Glomerular endothelial cell (primary cell): ENCODE measurements at places on chromosomes 12 and 14.

- no peak for DNase-seq
Observed at GRCh38 chr14:34770901-34771300, 56.5 kb upstream of the CFL2 start.

DNA sequence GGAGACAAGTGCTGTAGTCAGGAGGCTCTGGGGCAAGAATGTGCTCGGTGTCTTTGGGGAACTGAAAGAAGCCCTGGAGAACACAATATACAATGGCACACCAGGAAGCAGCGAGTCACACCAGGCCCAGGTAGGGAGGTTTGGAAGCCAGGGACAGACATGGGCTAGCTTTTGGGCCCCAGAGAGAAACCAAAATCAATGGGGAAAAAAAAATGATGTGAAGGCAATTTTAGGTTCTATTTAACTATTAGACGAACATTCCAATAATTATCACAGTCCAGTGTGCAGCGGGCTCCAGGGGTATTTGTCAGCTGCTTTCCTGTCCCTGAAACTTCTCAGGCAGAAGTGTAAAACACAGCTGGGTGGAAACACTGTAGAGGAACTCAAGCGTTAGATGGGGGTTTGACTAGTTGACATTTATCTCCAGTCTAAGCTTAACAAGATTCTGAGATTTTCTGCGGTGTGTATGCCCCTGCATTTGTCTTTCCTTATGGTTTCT, 21.8 kb upstream of the EGLN3 start:
- DNase-seq, result no peak

- no peak for DNase-seq
Observed at GRCh38 chr14:75249251-75249957, 29.2 kb upstream of the FOS start.

DNA sequence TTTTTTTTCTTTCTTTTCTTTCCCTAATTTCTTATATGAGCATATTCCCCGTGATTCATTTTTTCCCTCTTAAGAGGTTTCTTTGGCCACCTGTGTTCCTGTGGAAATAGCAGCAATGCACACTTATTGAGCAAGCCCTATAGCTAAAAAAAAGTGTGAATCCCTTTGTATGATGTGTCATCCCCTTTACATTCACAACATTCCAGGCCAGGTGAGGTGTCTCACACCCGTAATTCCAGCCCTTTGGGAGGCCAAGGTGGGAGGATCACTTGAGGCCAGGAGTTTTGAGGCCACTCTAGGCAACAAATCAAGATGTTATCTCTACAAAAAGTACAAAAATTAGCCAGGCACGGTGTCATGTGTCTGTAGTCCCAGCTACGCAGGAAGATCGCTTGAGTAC, 700.4 kb upstream of the TBX3 start:
- DNase-seq, result no peak

DNA sequence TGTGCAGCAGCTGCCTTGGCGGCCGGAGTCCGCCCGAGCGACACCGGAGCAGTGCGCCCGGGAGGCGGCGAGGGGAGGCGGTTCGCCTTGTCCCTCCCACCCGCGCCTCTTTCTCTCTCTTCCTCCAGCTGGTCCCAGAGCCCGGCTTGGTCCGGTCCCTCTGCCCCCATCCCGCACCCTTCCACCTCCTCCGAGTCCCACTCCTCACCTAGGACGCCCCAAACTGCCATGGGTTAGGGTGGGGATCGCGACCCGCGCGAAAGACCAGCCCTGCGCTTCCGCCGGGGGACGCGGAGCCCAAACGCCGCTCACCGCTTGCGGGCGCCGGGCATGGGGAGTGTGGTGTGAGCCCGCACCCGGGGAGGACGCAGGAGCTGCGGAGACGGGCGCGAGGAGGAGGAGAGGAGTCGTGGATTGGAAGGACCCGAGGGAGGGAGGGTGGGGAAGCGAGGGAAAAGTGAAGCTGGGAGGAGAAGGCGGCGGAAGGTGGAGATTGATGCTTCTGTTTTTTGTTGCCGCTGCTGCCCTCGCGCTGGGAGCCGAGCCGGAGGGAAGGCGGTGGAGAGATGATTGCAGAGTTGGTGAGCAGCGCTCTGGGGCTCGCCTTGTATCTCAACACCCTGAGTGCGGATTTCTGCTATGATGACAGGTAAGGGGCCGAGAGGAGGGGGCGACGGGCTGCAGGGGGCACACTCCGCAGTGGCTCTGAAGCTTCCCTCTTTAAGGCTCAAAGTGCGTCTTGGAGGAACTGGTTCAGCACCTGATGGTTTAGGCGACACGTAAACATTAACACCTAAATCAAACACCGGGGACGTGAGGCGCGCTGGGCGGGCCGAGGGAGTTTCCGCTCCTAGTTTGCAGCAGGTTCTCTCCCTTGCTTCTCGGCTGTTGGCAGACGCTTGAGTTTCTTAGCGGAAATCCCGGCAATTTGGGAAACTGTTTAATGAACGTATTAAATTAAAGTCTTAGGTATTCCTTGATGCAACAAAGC, 610 bp downstream of the TMTC2 start:
- no peak for DNase-seq

GRCh38 chr12:15045451-15045850, 72.6 kb downstream of the PDE6H start:
- no peak for DNase-seq

- no peak for DNase-seq
Observed at GRCh38 chr14:63200767-63201166, 3.5 kb upstream of the RHOJ start.

DNA sequence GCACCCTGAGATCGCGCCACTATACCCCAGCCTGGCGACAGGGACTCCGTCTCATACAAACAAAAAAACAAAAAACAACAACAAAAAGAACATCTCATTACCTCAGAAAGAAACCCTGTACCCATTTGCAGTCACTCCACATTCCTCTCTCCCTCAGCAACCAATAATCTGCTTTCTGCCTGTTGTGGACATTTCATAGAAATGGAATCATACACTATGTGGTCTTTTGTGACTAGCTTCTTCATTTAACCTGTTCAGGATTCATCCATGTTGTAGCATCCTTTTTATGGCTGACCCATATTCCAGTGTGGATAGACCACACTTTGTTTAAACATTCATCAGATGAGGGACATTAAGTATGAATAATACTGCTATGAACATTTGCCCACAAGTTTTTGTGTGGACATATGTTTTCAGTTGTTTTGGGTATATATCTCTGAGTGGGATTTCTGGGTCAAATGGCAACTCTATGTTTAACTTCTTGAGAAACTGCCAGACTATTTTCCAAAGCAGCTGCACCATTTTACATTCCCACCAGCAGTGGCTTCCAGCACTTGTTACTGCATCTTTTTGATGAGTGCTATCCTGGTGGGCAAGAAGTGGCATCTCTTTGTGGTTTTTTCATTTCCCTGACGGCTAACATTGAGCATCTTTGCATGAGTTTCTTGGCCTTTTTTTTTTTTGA, 5.9 kb upstream of the RCOR1 start:
- no peak for DNase-seq

GRCh38 chr14:77869340-77869739, 69.4 kb downstream of the ADCK1 start:
- no peak for DNase-seq

DNA sequence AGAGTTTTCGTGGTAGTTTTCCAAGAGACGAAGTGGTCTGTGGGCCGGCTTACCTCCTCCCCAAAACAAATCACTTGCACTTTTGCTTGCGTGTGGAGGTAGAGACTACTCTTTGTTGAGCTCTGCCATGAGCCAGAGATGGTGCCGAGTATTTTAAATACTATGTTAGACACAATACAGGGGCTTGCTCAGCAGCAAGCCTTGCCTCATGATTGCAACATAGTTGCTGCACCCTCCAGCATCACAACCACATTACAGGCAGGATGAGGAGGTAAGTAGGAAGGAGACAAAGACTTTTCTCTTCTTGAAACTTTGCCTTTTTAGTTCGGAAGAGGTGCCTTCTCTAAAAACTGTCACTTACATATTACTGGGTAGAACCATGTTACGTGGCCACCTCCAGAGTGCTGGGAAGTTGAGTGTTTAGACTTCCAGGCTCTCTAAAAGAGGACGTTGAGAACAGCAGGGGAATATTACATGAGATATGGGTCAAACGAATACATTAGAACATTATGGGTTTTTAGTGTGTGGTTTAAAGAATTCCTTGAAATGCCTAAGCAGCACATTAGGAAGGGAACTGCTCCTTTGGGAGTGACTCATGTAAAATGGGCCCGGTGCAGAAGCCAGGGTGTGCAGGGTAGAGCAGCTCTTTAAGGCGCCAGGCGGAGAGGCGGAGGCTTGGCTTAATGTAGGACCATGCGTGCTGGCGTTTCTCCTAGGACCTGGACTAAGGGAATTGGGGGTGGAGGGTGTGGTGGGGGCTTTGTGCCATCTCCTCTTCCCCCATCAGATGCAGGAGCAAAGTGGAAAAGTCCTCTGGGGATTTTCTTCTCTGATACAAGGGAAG, 110.6 kb upstream of the PRMT8 start:
- DNase-seq, result no peak

- DNase-seq, result no peak
Observed at GRCh38 chr12:33438851-33439586, 600 bp downstream of the SYT10 start.
